Lung (tissue), 17 donors: ENCODE measurements at places on chromosomes 6 and 20.

GRCh38 chr6:99013145-99013544 is 65.4 kb upstream of the FBXL4 start:
- DNase-seq: peak; percentile 6

- DNase-seq: peak; percentile 34
Measured at GRCh38 chr6:37048851-37049757, 43.6 kb downstream of the FGD2 start.

- DNase-seq: no peak
Measured at GRCh38 chr6:41111017-41111416, 38.2 kb downstream of the NFYA start.

- no peak for DNase-seq
Measured at GRCh38 chr6:37142050-37142614, 27.8 kb upstream of the PIM1 start.

- DNase-seq: peak; percentile 91
Measured at GRCh38 chr6:169539176-169539897, 162.5 kb downstream of the WDR27 start.

DNA sequence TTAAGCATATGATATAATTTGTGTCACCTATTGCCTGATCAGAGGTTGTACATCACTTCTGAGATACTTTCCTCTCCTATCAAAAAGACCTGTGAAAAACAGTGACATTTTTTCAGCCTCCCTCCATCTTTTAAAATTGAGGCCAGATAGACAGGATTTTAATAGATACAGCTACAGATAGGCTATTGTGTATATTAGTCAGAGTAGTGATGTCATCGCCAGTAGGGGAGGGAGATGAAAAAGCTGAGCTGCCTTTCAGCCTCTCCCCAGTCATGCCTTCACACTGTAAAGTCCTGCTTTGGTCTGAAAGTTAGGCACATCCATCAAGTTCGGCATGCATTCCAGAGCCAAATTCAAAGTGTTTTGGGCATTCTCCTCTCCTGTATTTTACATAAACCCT is 7.9 kb upstream of the PABPC1L start:
- DNase-seq: no peak

DNA sequence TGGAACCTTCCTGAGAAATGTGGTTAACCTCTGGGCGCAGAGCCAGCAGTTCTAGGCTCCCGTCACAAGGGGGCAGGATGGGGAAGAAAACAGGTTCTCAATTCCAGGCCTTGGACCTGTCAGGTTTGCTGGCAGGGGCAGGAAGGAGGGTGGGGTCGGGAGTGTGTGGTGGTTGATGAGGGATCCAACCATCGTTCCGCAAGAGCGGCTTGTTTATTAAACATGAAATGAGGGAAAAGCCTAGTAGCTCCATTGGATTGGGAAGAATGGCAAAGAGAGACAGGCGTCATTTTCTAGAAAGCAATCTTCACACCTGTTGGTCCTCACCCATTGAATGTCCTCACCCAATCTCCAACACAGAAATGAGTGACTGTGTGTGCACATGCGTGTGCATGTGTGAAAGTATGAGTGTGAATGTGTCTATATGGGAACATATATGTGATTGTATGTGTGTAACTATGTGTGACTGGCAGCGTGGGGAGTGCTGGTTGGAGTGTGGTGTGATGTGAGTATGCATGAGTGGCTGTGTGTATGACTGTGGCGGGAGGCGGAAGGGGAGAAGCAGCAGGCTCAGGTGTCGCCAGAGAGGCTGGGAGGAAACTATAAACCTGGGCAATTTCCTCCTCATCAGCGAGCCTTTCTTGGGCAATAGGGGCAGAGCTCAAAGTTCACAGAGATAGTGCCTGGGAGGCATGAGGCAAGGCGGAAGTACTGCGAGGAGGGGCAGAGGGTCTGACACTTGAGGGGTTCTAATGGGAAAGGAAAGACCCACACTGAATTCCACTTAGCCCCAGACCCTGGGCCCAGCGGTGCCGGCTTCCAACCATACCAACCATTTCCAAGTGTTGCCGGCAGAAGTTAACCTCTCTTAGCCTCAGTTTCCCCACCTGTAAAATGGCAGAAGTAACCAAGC is 29.6 kb downstream of the SRSF3 start:
- peak; percentile 85 for DNase-seq
